ENCODE measurements at places on chromosomes 6 and 20. TPM values are rescaled to one million over a fixed set of nuclear protein-coding genes. Genes with fewer than 3 reads are reported as not detected.
A peak's percentile ranks its signal among the peaks of the same experiment; 100 is the strongest.

- no peak for DNase-seq
Observed at GRCh38 chr20:57417830-57418780, 26.9 kb downstream of the RBM38 start.

GRCh38 chr6:166079841-166080240 lies 87.8 kb downstream of the TBXT start:
- no peak for DNase-seq

DNA sequence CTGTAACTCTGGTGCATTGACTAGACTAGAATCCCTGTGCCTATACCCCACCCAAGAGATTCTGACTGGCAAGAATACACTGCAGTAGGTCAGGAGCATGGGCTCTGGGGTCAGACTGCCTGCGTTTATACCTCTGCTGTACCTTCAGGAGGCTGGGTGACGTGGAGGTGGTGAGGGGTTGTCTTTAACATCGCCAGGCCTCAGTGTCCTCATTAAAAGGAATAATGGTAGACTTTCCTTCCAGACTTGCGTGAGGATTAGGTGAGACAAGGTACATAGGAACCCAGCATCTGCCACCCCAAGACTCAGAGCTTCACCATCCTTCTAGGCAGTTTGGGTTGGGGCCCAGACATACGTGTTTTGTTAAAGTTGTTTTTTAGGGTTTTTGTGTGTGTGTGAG lies 44.3 kb downstream of the TM9SF4 start:
- no peak for DNase-seq

- peak; percentile 82 for DNase-seq
Observed at GRCh38 chr6:57283911-57284455, 33.4 kb upstream of the PRIM2 start.

DNA sequence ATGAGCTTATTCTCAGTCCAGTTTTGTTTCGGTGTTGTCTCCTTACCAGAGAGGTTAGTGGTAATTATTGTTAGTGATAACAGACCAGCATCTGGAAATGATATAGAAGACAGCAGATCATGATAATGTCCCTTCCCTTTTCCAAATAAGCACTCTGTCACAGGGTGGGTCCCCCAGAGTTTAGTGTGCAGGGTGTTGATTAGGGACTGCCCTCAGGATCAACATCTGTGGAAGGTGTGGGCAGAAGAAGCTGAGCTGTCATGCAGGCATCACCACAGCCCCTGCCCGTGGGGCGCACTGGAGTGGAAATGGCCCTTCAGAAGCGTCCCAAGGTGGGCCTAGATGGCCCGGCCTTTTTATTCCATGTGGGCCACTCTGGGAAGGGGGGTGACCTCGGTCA lies 67.6 kb upstream of the DTNBP1 start:
- DNase-seq, result no peak

GRCh38 chr6:145224450-145224849 lies 510.9 kb downstream of the EPM2A start:
- DNase-seq, result no peak

DNA sequence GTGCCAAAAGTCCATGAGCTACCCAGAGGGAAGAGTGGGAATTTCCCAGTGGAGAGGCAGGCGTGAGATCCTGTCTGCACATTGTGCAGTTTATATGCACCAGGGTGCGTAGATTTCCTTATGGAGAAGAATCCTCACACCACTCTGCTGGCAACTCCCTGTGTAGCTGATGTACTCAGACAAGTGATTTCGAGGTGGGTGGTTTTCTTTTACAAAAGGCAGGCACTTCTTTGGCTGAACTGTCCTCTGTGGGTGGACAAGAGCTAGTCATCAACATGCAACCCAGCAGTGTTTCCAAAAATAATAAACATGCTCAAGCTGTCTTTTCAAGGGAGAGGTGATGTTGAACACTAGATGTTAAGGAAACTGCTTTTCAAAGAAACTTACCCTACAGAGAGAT lies 121.7 kb upstream of the NXT1 start:
- peak; percentile 94 for DNase-seq

Gene SNAP25
- total RNA-seq, result 4.5 TPM

Gene EPHA7
- under 0.01 TPM for total RNA-seq
